ENCODE measurements at places on chromosomes 5 and 9.

- peak; percentile 55 for DNase-seq
These were observed 1.8 kb upstream of the LHX3 start for GRCh38 chr9:136206602-136207275.

GRCh38 chr5:13698885-13699284, 245.6 kb downstream of the DNAH5 start:
- DNase-seq = no peak

DNA sequence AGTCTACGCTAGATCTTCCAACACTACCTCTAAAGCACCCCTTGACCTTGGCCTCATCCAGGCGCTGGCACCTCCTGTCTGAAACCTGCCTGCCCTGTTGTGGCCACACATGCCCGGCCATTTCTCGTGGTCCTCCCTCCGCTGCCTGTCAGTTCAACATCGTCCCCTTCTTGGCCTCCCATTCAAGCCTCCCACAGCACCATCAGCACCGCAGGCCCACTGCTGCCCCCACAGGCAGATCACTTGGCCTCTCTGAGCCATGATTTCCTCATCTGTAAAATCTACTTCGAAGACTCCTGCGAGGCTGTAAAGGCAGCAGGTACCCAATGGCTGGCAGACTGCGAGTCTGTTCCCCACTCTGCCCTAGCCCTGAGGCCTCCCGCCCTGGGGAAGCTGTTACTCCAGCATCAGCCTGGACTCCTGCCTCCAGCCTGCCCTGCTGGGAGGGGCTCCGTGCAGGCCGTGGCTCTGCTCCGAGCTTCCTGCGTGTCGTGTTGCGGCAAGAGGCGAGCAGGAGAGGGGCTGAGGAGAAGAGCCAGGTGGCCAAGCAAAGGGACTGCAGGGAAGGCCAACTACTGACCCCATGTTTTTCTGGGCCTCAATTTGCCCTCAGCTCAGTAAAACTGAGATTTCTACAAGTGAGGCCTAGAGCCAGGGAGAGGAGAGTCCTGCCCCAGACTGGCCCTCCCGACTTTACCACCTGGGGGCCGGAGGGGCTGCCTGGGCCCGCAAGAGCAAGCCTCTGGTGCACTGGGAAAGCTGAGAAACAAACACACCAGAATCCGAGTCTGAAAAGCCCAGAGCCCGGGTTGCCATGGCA, 70.5 kb upstream of the LRRTM2 start:
- DNase-seq = no peak

DNA sequence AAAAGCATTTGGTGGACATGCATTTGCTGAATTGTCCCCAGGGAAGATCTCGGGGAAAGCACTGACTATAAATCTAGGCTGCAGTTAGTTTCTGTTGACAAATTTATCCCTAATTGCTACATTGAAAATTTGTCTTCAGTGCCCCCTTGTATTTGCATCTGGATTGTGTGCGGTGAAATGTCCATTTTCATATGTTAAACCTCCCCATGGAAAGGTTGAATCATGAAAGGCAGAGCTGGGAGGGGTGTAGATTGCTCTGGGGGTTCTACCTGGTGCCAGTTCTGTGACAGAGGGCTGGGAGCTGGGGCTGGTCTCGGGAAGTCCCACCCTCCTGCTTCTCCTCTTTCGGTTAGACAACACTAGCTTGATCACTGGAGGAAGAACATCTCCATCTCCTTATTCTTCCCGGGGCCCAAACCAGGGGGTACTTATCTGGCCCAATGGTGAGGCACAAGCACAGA, 101.9 kb downstream of the GADD45G start:
- DNase-seq = no peak

DNA sequence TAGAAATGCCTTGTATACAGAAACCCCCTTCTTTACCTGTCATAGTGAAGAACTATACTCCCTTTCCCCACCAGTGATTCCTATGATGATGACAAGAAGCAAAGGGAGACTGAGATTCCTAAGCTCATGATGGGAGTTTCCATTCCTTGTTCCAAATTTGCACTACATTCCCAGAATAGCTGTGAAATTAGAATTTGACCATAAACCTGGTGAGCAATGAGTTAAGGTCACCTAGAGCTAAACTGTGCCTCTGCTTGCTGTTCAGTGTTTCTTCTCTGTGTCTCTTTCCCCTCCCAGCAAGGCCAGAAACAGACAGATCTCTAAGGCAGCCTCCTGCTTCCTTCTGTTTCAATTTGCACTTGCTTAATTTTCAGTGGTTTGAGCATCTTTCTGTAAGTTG, 332.1 kb downstream of the PIK3R1 start:
- DNase-seq = no peak

GRCh38 chr5:28301712-28302111, 1263.3 kb upstream of the CDH9 start:
- DNase-seq = no peak

DNA sequence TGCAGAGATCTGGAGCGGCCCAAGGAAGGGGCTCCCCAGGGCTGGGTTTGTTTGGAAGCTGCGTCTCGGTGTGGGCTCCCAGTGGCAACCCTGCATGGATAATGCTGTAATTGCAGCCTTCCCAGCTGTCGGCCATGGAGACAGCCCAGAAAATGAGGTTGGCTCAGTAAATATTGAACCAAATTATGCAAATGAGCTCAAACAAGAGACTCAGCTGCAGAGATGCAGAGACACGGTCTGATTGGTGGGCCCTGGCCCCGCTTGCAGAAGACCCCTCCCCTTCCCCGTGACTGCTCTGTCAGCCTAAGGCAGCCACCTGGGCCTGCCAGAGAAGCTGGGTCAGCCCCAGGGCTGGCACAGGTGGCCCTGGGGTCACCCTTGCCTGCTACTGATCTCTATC, 75.9 kb downstream of the RAD23B start:
- no peak for DNase-seq

- DNase-seq = no peak
These were observed 113.9 kb downstream of the C5orf15 start for GRCh38 chr5:133854554-133854953.

DNA sequence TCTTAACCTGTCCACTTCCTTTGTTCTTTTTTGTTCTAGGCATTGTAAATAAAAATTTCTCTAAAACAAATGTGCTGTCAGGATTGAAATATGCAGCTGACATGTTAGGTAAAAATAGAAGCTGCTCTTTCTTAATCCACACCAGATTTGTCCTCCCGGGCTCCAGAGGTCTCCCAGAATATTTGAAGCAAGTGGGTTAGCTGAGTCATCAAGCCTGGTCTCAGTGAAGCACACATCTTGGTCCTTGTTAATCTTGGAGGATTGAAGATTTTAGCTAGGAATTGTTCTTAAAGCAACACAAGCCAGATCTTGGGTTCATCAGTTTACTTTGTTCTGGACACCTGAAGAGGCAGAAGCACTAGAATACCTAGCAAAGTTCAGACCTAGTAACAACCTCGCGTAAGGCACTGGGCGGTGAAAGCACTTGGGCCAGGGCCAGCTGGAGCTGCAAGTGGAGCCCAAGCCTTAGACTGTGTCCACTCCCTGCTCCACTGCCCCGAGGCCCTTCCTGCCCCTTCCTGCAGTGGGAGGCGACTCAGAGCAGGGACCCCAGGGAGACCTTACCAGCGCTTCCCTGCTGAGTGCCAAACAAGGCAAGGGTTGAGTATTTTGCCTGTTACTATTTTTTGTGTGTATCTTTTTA, 36.5 kb downstream of the HABP4 start:
- no peak for DNase-seq

DNA sequence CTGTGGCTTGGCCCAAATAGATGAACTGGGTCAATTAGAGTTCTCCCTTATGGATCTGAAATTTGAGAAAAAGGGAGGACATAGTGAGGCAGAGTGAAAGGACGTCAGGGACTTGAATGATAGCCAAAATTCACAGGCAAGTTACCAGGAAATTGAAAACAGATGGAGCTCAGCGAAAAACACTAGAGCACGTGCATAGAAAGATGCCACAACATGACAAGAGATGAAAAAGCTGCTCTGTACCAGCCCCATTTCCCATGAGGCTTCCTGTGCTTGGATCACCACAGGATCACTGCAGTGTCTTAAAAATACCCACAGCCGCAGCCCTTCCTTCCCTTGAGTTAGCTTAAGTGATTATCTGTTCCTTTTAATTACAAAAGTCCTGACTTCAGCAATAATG, 39.0 kb upstream of the HOMER1 start:
- DNase-seq = no peak

GRCh38 chr9:122325124-122325523, 45.7 kb upstream of the PTGS1 start:
- DNase-seq = no peak

DNA sequence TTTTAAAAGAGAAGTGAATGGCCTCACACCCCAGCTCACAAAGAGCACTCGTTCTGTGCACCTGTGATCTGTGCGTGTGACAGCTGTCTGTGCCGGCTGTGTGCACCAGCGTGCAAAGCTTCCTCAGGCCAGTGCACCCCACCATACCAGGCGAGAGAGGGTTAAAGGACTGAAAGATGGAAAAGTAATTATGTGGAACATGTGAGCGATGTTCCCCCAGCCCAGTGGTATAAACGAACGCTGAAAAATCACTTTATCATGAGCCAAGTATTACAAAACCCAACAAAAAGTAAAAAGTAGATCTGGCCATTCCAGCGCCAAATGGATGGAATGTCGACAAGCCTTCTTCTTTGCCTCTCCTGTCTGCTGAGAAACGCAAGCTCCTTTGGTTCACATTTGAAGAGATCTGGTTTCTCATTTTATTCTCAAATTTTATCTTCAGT, 53.7 kb downstream of the IPPK start:
- no peak for DNase-seq

GRCh38 chr9:18438300-18438925, 35.5 kb upstream of the ADAMTSL1 start:
- DNase-seq = peak; percentile 49

DNA sequence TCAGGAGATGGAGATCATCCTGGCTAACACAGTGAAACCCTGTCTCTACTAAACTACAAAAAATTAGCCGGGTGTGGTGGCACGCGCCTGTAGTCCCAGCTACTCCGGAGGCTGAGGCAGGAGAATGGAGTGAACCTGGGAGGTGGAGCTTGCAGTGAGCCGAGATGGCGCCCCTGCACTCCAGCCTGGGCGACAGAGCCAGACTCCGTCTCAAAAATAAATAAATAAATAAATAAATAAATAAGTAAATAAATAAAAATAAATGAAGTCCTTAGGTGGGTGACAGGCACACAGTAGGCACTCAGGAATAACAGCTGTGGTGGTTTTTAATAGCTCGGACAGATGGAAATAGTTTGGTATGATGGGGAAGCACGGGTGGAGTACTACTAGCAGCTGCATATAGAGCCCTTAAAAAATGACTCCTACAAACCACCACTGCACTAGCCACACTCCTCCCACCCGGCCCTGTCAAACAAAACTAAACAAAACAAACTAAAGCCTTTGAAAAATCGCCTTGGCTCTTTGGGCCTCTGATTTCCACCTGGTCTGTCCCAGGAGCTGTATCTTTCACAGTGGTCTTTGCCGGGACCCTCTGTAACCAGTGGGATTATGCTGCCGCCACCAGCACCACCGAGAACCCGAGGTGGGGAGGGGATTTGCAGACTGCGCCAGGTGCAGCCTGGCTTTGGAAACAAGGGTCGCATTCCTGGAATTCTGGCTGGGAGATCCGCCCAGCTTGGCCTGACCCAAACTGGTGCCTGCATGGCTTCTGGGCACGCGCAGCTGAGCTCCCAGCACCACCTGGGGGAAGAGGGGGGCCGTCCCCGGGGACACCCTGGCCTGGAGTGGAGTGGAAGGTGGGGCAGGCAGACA, 5.1 kb upstream of the WDR5 start:
- DNase-seq = peak; percentile 39

- no peak for DNase-seq
These were observed 19.4 kb upstream of the C5orf63 start for GRCh38 chr5:127092690-127093089.

DNA sequence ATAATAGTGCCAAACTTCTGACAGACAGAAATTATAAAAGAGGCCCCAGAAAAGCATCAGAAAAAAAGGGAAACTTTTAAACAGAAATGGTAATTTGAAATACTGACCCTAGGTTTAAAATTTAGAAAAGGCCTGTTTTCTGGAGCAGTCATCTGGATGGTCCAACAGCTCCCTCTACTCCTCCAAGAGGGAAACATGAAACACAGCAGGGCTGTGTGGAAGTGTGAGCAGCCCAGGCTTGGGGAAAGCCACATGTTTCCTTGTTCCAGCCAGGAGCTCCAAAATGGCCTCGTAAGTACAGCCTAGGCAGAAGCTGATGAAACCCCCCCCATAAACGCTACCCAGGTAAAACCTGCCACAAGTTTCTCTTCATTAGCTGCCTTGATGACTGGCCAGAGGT, 499.3 kb upstream of the ADAMTS16 start:
- DNase-seq = peak; percentile 40

Data from WERI-Rb-1 (cell line).